ENCODE measurements at places on chromosomes 12 and 14.

DNA sequence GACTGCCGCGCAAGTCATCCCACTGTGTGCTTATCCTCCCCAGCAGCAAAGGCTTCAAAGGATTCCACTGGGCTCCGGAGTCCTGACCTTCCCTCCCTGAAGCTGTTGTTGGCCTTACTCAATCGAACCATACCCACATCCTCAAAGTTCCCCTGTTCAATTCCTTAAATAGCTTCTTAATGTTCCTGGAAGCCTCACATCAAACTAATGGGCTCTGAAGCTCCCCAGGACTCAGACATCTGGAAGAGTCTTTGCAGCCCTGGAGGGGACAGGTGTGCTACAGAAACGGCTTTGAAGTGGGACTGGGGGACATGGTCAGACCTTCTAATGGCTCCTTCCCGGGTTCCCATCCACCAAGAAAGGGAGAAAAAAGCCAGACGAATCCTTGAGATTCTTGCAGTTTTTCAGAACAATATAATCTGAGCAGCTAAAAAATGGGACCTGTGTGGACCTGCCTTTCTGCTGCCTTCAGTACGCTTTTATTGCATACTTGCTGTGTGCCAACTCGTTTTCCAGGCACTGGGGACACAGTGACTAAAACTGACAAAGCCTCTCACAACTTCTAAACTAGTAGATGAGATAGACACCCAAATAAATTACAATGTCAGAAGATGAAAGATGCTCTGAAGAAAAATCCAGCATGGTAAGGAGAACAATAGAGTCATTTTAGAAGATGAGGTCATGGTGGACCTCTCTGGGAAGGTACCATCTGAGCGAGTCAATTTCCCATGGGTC is 204.5 kb downstream of the MON2 start:
- no peak overlapping the region for H3K4me3 ChIP-seq
- H3K36me3 ChIP-seq: no peaks in the 10 kb centered on the region
- no peaks in the 10 kb centered on the region for H3K4me1 ChIP-seq

DNA sequence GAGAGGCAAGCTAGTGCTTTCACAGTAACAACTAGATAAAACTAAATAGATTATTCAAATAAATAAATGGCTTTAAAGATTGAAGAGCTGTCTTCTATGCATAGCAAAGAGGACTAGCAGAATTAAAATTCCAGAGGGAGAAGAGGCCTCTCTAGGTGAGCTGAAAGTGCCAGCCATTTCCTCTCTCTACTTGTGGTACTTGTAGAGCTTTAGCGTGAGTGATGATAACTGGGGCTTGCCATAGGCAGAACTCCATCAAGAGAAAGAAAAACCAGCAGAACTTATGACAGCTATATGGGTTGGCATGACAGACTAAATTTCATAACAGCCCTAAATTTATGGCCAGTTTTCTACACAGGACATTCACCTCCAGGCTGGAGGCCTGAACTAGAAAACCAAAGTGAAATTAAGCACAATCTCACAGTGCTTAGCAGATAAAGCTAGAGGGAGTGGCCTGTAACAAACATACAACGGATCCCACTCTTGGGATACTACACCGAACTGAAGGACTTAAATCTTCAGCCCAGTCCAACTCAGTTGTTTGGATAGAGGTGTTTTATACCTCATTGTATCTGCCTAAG is 11.0 kb downstream of the SPTLC2 start:
- no peak overlapping the region for H3K4me3 ChIP-seq
- no peaks in the 10 kb centered on the region for H3K36me3 ChIP-seq
- H3K27ac ChIP-seq: no peak overlapping the region
- H3K27me3 ChIP-seq: no peaks in the 10 kb centered on the region

GRCh38 chr14:70934502-70935134 is 27.4 kb downstream of the PCNX1 start:
- H3K27me3 ChIP-seq: no peaks in the 10 kb centered on the region
- H3K4me3 ChIP-seq: no peak overlapping the region
- no peaks in the 10 kb centered on the region for H3K36me3 ChIP-seq
- no peaks in the 10 kb centered on the region for H3K4me1 ChIP-seq
- peak overlapping the region; percentile 44 for H3K27ac ChIP-seq
- DNase-seq: no peak

GRCh38 chr14:50666772-50667683 is 1.1 kb downstream of the SAV1 start:
- peak overlapping the region; percentile 93 for H3K4me3 ChIP-seq
- DNase-seq: peak; percentile 26
- H3K27me3 ChIP-seq: no peaks in the 10 kb centered on the region
- H3K27ac ChIP-seq: peak overlapping the region; percentile 98
- H3K36me3 ChIP-seq: no peaks in the 10 kb centered on the region

GRCh38 chr14:74737753-74738325 is 24.9 kb downstream of the FCF1 start:
- no peaks in the 10 kb centered on the region for H3K27me3 ChIP-seq
- no peaks in the 10 kb centered on the region for H3K36me3 ChIP-seq
- no peak overlapping the region for H3K4me3 ChIP-seq
- DNase-seq: no peak
- no peak overlapping the region for H3K27ac ChIP-seq
- no peaks in the 10 kb centered on the region for H3K4me1 ChIP-seq

DNA sequence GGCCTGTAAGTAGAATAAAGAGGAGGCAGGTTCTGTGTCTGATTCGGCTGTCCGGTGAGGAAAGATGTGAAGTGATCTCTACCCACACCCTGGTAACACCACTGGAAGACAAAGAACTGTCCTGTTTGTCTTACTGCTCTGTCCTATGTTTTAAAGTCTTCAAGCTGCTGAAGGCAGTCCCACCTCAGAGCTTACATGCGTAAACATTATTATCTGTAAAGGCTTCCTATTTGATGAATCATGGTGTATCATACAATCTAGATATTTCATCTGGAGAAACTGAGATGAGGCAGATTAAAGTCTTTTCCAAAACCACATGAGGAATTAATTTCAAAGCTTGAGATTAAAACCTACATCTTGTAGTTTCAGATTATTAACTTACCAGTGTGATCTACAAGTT is 427.6 kb downstream of the ZFP36L1 start:
- no peak overlapping the region for H3K4me3 ChIP-seq
- peak overlapping the region; percentile 86 for H3K27ac ChIP-seq
- no peak for DNase-seq
- no peaks in the 10 kb centered on the region for H3K27me3 ChIP-seq
- no peaks in the 10 kb centered on the region for H3K4me1 ChIP-seq
- H3K36me3 ChIP-seq: no peaks in the 10 kb centered on the region
